ENCODE measurements at places on chromosomes 1 and 21. TPM values are rescaled to one million over a fixed set of nuclear protein-coding genes. Genes with fewer than 3 reads are reported as not detected.

The OVAAL gene
- not detected for polyA plus RNA-seq

The LHX4 gene
- polyA plus RNA-seq = 1.3 TPM

The FCRL1 gene
- 0.37 TPM for polyA plus RNA-seq

The PRR9 gene
- polyA plus RNA-seq = not detected

The S100A7A gene
- polyA plus RNA-seq = not detected

The TMCO4 gene
- 1.9 TPM for polyA plus RNA-seq

The SPOCD1 gene
- polyA plus RNA-seq = 0.44 TPM

The CTXND2 gene
- not detected for polyA plus RNA-seq

The CFAP107 gene
- polyA plus RNA-seq = 0.95 TPM

The CBR3 gene
- polyA plus RNA-seq = 2.7 TPM
